ENCODE measurements at places on chromosomes 1 and 21.
A peak's percentile ranks its signal among the peaks of the same experiment; 100 is the strongest.

GRCh38 chr1:100795646-100795985 is 76.1 kb downstream of the VCAM1 start:
- no peak for DNase-seq

DNA sequence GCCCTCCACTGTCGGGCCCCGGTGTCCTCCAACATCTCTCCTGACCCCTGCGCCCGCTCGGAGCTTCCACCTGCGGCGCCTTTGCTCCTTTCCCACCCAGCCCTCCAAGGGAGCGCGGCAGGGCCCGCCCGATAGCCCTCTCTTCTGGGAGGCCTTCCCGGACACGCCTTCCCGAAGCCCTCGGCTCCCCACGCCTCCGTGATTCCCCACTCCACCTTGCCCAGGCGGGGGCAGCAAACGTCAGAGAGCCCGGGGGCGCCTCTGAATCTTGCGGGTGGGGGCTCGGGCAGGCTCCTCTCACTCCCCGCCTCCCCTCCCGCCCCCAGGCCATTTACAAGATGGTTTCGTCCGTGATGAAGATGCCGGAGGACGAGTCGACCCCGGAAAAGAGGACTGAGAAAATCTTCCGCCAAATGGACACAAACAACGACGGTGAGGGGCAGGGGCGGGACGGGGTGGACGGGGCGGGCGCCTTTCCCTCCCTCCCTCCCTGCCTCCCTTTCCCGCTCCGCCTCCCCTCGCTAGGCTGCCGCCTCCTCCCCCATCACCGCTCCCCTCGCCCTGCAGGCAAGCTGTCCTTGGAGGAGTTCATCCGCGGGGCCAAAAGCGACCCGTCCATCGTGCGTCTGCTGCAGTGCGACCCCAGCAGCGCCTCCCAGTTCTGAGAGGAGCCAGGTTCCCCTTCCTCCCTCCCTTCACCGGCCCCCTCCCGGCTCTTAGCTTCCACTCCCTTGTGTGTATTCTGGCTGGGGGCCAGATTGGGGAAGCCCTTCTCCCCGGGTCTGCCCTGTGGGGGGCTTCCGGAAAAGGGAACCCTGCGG is 7.1 kb downstream of the HPCA start:
- no peak for DNase-seq

- DNase-seq, result no peak
These were observed 36.6 kb upstream of the KCTD3 start for GRCh38 chr1:215530401-215530984.

DNA sequence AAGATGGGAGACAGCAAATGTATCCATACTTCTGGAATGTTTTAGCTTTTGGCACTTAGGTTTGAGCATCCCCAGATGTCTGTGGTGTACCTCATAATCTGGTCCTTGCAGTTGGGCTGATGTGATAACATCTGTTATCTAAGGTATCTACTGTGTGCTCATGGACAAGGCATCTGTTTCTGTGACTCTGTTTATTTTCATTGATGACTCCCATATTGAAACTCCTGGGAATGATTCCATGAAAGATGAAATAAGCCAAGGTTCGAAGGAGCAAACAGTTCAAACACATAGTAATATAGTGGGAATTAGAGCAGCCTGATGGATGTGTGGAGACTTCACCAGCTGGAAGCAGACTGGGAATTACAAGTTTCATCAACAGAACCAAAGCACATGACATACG is 20.7 kb upstream of the TRIM45 start:
- no peak for DNase-seq

DNA sequence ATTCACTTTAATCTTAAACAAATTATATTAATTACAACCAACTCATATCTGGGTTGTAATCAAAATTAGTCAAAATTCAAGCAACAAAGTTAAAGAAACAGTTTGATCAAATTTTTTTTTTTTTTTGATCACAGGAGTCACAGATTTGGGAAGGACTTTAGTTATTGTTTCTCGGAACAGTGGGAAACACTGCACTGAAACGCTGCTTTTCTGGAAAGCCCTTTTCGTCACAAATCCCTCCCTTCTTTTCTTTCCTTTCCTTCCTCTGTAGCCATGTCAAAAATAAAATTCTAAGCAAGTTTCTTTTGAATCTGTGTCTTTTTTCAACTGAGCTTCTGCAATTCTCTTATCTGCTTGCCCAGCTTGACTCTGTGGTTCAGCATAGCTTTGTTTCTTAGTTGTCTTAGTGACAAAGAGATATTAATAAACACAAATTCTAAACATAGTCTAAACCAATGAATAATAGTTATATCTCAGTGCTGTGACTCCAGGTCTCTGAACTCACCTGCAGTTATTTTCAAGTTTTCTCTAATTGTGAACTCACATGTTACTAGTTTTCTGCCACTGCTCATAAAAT is 53.8 kb downstream of the PTGS2 start:
- DNase-seq, result peak; percentile 79

DNA sequence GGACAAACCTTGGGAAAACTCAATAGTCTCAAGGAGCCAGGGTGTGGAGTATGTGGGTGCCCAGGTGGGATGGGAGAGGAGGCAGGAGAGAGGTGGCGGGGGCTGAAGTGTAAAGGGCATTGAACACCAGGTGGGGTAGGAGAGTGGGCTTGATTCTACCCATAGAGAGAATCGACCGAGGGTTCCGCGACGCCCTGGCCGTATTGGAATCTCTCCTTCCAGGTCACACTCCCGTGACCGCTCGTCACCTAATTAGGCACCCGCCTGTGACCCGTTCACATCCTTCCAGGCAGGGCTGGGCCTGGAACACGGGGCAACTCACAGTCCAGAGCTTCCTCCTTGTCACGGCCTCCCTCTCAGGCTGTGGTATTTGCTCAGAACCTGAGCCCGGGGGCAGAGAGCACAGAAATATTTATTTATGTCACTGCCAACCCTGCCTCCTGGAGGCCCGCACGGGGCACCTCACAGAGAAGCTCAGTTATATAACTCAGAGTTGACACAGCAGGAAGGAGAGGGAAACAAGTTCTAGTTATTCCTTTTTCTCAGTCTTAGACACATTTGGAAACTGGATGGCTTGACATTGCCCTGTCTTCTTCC is 12.0 kb downstream of the NCMAP start:
- no peak for DNase-seq

Measured in dermis microvascular lymphatic vessel endothelial cell (primary cell).